ENCODE measurements at places on chromosomes 1 and 21. TPM values are rescaled to one million over a fixed set of nuclear protein-coding genes. Genes with fewer than 3 reads are reported as not detected.

Gene OR2L5
- total RNA-seq, result not detected

Gene EPHA10
- total RNA-seq, result 0.10 TPM

Gene TINAGL1
- total RNA-seq, result 274 TPM

Gene POFUT2
- total RNA-seq, result 15.7 TPM

Gene TMEM240
- 8.9 TPM for total RNA-seq

Gene CCDC185
- total RNA-seq, result not detected

Gene TNFSF4
- total RNA-seq, result 0.40 TPM

Gene FAM72A
- total RNA-seq, result 1.5 TPM

Gene OLIG2
- not detected for total RNA-seq

Gene RCSD1
- total RNA-seq, result 45.3 TPM

Gene COPA
- 93.0 TPM for total RNA-seq

Gene MCOLN3
- 0.72 TPM for total RNA-seq

Gene NLRP3
- 0.64 TPM for total RNA-seq

Gene HTR6
- total RNA-seq, result not detected

Gene CAPN9
- 0.32 TPM for total RNA-seq

Gene OLFML3
- total RNA-seq, result 10.8 TPM

Gene SLC35E2B
- total RNA-seq, result 25.3 TPM

Gene FCRL5
- 0.17 TPM for total RNA-seq

Gene PLA2G2C
- not detected for total RNA-seq

Gene MIXL1
- not detected for total RNA-seq

Gene AMY1A
- not detected for total RNA-seq

Gene CD164L2
- not detected for total RNA-seq

Gene DNTTIP2
- 42.7 TPM for total RNA-seq

Gene CCDC24
- 1.0 TPM for total RNA-seq

Gene IFNLR1
- total RNA-seq, result 3.7 TPM

Gene NID1
- total RNA-seq, result 47.6 TPM

Gene FCRL4
- not detected for total RNA-seq

Gene TNFRSF14
- 16.0 TPM for total RNA-seq

Gene LCK
- 0.50 TPM for total RNA-seq

Gene SSU72
- 118 TPM for total RNA-seq

Gene CHTOP
- 73.3 TPM for total RNA-seq

Gene OR6Y1
- not detected for total RNA-seq

Gene TRABD2B
- total RNA-seq, result 0.92 TPM

Gene KRTAP11-1
- not detected for total RNA-seq

Gene MMEL1
- total RNA-seq, result not detected

Gene GCSAML
- not detected for total RNA-seq

Gene KCNE1
- 5.3 TPM for total RNA-seq

All from left ventricle myocardium superior (tissue), 1 donor.